ENCODE measurements at places on chromosomes 2 and 18. TPM values are rescaled to one million over a fixed set of nuclear protein-coding genes. Genes with fewer than 3 reads are reported as not detected.

- DNase-seq = peak; percentile 24
These were observed at the start of gene MOGAT1 for GRCh38 chr2:222671259-222672067. Gene MOGAT1, plus strand, starts transcription at chr2:222671658. Its CDS starts 128 bp downstream, at chr2:222671786.

DNA sequence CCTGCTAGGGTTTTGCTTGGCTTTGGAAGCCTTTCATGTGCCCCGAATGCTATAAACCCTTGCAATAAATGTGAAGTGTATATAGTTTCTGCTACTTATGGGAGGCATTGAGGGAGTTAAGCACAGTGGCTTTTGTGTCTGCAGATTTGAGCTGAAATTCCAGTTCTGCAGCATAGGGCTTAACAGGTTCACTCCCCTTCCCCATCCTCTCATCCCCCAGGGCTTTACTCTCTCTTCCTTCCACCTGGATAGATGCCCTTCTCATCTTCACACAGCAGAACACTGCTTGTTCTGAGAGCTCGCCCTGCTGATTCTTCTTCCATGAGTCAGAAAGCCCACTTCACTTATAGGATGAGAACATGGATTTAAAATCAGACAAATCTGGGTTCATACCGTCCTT is 37.2 kb downstream of the SOX11 start:
- DNase-seq = peak; percentile 28

GRCh38 chr2:173282795-173283545 is 71.7 kb upstream of the CDCA7 start:
- no peak for DNase-seq

GRCh38 chr18:3216987-3217386 is 2.8 kb downstream of the MYOM1 start:
- no peak for DNase-seq

DNA sequence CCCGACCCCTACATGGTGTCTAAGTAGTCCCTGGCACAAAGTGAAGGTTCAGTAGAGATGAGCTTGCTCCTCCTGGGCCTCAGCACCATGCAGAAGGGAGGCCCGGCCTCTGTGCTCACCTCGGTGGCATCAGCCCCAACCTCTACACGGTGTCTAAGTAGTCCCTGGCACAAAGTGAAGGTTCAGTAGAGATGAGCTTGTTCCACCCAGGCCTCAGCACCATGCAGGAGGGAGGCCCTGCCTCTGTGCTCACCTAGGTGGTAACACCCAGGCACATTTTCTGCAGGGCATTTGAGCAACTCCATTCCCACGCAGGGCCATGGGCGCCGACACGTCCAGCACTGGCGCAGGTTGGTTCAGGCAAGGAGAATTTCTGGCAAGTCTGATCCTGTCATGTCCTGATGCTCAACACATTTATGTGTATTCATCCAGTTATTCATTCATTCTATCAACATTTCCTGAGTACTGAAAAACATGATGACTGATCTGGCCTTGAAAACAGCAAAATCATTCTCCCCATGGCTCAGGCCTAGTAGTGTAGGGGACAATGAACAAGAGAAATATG is 408.2 kb upstream of the MYT1L start:
- DNase-seq = no peak

DNA sequence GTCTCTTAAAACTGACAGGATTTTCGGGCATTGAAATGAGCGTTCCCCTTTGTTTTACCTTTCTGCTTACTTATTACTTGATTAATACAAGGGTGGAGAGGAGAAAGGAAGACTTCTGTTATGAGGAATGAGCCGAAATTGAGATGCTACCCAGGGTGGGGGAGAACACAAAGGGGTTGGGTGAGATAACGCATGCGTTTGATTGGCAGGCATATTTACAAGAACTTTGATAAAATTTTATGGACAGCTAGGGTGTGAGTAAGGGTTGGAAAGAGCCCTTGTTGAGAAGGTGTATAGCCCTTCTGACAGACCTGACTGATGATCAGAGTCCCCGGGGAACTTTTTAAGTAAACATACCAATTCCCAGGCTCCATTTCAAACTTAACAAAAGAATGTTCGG is 1.8 kb downstream of the RNF138 start:
- peak; percentile 12 for DNase-seq

DNA sequence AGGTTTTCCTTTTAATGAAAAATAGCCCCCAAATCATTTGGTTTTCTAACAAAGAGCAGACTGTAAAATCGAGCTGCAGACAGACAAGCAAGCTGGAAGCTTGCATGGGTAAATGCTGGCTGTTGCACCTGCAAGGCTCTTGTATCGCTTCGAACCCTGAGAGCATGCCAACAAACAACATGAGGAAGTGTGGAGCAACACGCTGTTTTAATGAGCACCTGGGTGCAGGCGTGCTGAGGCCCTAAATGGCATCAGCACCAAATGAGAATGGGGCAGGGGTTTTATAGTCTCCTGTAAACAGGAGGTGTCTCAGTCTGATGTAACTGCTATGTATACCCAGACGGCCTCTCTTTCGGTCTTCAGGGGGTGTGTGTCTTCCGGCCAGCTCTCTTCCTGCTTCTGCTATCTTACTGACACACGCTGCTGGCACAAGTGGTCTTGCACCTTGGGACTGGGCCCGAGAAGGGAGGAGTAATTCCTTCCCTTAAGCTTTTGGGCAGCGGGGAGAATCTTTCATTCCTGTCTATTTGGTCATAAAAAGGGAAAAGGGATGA is 31.9 kb upstream of the CDH2 start:
- DNase-seq = no peak

DNA sequence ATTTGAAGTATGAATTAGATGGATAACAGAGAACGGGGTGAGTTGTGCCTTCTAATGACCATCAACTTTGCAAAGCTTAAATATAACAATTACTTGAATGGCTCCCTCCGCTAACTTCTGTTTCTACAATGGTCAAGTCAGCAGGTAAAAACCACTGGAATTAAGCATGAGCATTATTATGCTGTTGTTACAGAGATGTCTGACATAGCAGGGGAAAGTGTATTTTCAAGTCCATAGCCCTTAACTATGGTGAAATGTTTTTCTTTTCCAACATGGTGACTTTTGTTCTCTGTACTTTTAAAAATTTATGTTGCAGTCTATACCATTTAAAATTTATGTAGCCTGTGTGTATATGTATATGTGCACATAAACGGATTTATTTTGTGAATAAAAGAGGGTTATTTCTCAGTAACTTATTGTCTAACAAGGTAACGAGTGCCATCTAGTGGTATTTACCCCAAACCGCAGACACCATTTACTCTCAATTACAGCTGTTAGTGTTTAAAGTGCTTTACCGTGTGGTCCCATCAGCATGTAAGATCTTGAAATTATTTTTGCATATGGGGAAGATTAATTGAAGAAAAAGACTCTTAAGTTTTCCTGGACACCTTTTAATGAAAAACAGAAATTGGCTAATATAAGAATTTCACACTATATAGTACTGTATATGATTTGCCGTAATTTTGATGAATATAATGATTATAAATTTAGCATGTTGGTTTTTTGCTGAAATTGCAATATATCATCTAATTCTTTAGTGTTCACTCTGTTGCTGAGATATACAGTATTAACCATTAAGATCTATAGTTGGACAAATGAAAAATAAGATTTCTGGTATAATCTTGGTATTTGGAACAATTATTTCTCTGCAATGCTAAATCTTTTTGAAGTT is 78.2 kb downstream of the UBE2E3 start:
- DNase-seq = no peak

GRCh38 chr2:109690822-109691541 is 76.8 kb downstream of the SOWAHC start:
- peak; percentile 52 for DNase-seq

DNA sequence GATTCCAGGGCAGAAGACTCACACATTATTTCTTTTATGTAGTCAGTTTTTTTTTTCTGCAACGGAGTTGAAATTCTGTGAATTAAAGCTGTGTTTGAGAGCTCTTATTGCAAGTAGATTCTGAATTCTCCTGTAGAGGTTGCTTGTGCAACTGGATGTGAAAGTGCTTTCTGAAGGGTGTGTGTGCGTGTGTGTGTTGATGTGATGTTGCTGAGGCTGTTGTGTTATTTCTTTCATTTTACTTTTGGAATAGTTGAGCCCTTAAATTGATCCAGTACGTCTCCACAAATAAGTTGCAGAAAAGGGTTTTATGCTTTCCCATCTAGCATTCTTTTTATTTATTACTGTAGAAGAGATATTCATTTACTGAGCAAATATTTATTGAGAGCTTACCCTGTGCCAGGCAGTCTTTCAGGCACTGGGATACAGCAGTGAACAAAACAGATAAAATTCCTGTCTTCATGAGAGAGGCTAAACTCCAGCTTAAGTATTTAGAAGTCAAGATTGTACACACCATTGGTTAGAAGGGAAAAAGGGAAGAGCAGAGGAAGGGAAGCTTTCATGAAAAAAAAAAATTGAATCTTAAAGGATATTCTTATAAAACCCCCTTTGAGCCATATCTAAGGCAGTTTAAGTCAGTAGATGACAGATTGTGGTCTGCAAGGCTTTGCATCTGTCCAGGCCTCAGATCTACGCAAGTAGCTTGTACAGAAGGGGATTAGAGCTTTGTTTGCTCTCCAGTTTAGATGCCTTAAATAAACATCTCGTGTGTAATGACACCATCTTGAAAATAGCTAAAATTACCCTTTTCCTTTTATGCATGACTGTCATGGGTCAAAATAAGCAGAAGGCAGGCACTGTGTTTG is 58.2 kb downstream of the MYO1B start:
- no peak for DNase-seq

- DNase-seq = no peak
These were observed 173.6 kb upstream of the SPOPL start for GRCh38 chr2:138327967-138328366.

Gene STARD6
- total RNA-seq = not detected

Gene MYL1
- not detected for total RNA-seq

Gene CTDP1
- total RNA-seq = 20.5 TPM

Gene NEB
- total RNA-seq = 0.26 TPM

Gene FKBP1B
- total RNA-seq = 12.1 TPM

Gene POTEJ
- total RNA-seq = not detected

All from fibroblast of lung (primary cell).